ENCODE measurements at places on chromosomes 3 and 15.

GRCh38 chr15:77060546-77060945 is 10.4 kb downstream of the TSPAN3 start:
- DNase-seq = no peak

GRCh38 chr3:43905157-43905556 is 214.4 kb downstream of the ABHD5 start:
- no peak for DNase-seq

DNA sequence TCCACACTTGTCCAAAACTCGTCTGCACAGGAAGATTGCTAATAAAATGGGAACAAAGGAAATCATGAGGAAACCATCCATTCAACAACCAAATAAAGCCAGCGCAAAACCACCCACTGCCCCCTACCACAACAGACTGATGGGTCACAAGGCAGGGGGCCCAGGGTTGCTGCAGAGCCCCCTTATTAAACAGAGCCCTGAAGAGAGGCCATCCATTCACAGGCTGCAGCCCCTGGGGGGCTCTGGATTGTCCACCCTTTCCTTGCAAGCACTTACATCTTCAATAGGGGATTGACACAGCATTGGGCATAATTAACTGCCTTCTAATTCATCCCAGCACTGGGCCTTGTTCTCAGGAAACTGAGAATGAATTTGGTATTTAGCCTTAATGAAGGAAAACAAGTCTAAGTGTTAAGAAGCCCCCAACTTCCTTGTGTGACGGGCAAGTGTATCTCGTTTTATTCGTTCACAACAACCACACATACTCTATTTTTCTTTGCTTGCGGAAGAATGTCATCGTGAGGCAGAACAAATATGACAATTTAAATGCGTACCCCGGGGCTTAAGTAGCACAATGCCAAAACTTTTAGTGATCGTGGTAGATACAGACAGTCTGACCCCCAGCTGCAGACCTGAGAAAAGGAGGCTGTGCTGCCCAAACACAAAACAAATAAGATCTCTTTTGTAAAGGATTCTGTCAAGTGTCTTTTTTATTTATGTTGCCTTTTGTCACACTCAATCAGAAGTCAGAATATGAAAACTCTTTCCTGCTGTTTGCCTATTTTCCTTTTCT is 144.0 kb downstream of the SEMA6D start:
- no peak for DNase-seq

DNA sequence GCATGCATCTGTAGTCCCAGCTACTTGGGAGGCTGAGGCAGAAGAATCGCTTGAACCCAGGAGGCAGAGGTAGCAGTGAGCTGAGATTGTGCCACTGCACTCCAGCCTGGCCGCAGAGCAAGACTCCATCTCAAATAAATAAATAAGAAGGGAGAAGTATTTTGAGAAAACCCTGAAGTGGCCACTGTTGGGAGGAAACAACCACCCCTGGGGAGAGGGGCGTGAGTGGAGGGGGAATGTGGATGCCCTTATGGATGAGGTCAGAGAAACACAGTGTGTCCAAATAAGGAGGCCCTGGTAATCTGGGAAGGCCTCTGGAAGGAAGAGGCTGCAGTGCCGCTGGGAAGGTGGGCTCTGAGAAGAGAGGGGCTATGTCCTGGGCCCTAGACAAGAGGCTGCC is 4.2 kb upstream of the CPLX3 start:
- no peak for DNase-seq

DNA sequence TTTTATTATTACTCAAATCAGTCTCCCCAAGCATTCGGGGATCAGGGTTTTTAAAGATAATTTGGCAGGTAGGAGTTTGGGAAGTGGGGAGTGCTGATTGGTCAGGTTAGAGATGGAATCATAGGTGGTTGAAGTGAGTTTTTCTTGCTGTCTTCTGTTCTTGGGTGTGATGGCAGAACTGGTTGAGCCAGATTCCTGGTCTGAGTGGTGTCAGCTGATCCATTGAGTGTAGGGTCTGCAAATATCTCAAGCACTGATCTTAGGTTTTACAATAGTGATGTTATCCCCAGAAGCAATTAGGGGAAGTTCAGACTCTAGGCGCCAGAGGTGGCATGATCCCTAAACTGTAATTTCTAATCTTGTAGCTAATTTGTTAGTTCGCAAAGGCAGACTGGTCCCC is 20.6 kb upstream of the TRANK1 start:
- DNase-seq = no peak

GRCh38 chr3:186824430-186825139 is 17.9 kb upstream of the ADIPOQ start:
- no peak for DNase-seq

- DNase-seq = no peak
These were observed at the start of gene KCNH8 for GRCh38 chr3:19147905-19148767. KCNH8 (plus strand) TSS chr3:19148510; CDS start chr3:19148720, 210 bp downstream.

GRCh38 chr15:41948490-41948889 is 23.9 kb downstream of the EHD4 start:
- DNase-seq = no peak

- no peak for DNase-seq
These were observed 26.4 kb upstream of the KBTBD12 start for GRCh38 chr3:127888564-127889107.

DNA sequence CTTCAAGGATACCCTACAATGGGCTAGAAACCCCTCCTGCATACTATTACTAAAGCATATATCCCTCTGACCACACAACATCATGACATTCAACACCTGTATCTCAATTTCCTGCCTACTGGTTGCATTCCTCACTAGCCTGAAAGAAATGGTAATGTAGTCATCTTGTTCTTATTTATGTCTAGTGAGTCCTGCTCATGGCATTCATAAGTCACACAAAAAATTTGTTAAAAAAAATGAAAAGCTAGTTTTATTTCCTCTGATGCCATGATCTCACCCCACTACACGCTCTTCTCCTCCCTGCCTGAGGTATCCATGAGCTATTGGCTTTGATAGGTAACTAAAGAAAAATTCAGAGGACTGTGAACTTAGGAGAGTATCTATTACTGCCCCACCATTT is 284.5 kb downstream of the ZNF385D start:
- no peak for DNase-seq

- no peak for DNase-seq
These were observed 8.9 kb downstream of the NRG4 start for GRCh38 chr15:76003364-76003763.

GRCh38 chr15:55992769-55993110 is 672 bp downstream of the NEDD4 start:
- peak; percentile 36 for DNase-seq

- no peak for DNase-seq
These were observed 457.9 kb downstream of the SI start for GRCh38 chr3:164620423-164620822.

DNA sequence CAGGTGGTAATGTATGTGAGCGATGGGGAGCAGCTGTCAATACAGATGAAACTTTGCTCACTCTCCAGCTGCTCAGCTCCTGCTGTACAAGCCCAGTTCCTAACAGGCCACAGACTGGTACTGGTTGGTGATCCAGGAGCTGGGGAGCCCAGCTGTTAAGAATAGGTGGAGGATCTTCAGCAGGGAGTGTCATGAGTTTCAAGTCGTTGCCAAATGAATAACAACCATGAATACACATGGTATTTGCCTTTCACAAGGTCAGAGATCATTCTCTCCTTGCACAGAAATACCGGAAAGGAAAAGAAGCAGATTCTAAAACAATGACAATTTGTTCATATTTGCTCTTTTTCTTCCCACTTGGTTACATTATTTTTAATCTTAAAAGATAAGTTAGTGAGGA is 5.1 kb downstream of the PLSCR1 start:
- DNase-seq = no peak

DNA sequence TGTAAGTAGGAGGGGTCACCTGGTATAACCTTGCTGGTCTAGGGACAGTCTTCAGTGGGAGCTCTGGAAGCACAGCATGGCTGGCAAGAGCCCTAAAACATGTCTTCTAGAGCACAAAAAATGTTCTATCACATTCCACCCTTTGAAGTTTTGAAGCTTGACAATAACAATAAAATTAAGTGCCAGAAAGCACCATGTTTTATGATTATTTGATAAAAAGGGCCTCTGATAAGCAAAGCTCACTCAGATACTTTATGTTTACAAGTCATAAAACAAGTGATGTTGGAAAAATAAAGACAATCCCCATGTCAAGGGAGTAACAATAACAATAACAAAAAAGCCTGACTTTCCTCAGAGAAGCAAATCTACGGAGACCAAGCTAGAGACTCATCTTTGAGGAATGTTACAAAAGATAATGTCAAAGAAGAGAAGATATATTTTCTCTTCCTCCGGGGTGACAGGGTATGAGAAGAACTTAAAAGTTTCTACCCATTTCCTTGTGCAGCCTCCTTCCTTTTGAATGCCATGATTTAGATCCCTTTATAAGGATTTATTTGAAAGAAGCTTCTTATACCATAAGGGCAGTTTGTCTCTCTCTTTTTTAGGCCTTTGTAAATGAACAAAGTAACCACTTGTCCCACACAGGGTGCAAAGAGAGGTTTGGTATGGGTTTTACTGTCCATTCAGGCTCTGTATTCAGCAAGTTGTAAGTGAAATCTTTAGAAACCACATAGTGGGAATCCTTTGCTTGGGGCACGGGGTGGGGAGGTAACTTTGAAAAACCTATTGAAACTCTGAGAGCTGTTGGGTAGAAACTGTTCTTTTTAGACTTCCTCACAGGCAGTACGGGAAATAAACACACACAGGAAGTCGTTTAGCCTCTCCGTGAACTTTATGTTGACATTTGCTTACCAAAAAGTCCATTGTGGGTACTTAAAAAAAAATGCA is 109.6 kb upstream of the RBMS3 start:
- DNase-seq = no peak

GRCh38 chr3:101720851-101721840 is 3.3 kb upstream of the CEP97 start:
- no peak for DNase-seq

- no peak for DNase-seq
These were observed at the start of gene CCR8 for GRCh38 chr3:39329493-39329892. CCR8 (plus strand) TSS chr3:39329709; CDS start chr3:39332332, 2,623 bp downstream.

- no peak for DNase-seq
These were observed 156.5 kb downstream of the PDCD6IP start for GRCh38 chr3:33954956-33955355.

- DNase-seq = no peak
These were observed 75.0 kb downstream of the PEX5L start for GRCh38 chr3:179961703-179962078.

GRCh38 chr3:71726146-71726545 is 944 bp upstream of the EIF4E3 start:
- no peak for DNase-seq

DNA sequence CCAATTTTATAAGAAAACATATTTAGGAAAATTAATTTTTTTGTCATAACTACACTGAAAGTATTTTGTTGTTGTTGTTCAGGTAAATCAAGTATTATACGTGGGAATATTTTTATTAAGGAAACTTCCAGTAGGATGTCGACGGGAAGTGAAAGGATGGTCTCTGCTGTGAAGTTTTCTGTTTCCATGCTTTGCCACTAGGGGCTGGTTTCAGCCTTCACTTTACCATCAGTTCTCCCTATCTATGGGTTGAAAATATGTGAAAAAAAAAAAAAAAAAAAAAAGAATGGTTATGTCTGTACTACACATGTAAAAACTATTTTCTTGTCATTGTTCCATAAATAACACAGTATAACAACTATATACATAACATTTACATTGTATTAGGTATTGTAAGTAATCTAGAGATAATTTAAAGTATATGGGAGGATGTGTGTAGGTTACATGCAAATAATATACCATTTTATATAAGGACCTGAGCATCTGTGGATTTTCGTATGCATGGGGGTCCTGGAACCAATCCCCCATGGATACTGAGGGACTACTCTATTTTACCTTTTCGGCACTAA is 136.7 kb downstream of the SMAD6 start:
- no peak for DNase-seq

GRCh38 chr15:81108427-81108826 is 25.6 kb upstream of the CFAP161 start:
- no peak for DNase-seq

- DNase-seq = no peak
These were observed 596.7 kb downstream of the TUSC7 start for GRCh38 chr3:117306299-117306698.

DNA sequence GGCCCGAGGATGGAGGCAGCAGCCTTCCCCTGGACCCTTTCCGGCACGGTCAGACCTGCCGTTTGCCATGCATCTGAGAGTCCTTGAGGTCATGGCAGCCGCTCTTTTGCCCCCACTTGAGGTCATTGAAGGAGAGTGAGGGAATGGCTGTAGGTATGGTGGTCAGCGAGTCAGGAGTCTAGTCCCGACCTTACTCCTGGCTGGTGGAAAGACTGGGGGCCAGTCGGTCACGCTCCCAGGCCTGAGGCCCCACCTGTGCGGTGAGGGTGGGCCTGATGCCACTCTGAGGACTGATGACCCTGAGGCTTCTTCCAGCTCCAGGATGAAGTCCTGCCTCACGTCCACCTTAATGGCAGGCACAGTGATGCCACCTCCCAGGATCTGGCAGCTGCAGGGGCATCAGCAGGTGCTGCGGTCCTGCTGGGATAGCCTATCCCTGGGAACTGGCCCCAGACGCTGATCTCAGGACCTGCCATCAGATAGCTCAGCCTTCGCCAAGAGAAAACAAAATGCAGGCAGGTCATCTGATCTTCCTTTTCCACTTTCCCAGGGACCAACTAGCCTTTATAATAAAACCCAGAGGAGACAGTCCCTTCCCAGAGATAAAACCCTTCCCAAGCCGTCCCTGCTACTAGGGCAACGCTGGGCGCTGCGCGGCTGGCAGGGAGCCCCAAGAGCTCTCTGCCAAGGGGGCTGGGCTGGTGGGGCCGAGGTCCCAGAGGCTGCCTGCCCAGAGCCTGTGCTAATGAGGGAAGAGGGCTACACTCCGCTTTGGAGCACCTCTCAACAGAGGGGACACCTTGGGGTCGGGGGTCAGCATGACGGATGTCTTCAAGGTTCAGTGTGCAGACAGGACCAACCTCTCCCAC is 42.2 kb downstream of the TM2D3 start:
- DNase-seq = no peak

DNA sequence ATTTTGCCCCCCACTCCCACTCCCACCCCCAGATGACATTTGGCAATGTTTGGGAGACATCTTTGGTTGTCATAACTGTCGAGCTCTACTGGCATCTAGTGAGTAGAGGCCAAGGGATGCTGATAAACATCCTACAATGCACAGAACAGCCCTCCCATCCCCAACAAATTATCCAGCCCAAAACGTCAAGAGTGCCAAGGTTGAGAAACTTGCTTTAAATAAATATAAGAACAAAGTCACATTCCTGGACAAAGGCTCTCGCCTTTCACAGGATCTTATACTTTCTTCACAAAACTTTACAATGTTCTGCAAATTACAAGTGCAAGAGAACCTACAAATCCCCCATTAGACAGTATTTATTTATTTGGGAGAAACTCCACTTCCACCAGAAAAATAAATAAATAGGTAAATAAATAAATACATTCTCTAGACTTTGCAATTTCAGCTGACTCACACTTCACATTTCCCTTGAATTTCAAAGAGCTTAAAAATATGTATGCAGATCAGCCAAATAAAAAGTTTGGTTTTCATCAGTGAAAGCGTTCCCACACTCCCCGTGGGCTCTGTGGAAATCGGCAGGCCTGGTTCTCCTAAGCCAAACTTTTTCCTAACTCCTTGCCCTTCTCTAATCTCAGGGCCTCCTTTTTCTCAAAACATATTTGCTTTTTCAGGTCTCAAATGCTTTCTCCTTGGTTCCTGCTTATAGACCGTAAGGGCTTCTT is 12.7 kb upstream of the CPA3 start:
- no peak for DNase-seq

- DNase-seq = peak; percentile 8
These were observed 21.7 kb upstream of the TBC1D21 start for GRCh38 chr15:73851689-73852088.

All from non-pigmented ciliary epithelial cell (primary cell).